HuH-7.5 (cell line): ENCODE measurements at places on chromosomes 6 and 20.

- DNase-seq, result no peak
Measured at GRCh38 chr6:155946860-155947259, 491.2 kb upstream of the NOX3 start.

- DNase-seq, result no peak
Measured at GRCh38 chr6:139926711-139927110, 552.3 kb upstream of the CITED2 start.

- no peak for DNase-seq
Measured at GRCh38 chr20:4805663-4806449, 84.1 kb downstream of the PRND start.

- DNase-seq, result no peak
Measured at GRCh38 chr6:34108176-34108575, 37.7 kb downstream of the GRM4 start.
